ENCODE measurements at places on chromosomes 3 and 15. TPM values are rescaled to one million over a fixed set of nuclear protein-coding genes. Genes with fewer than 3 reads are reported as not detected.

The RPS17 gene
- 2,051 TPM for total RNA-seq

The AMT gene
- total RNA-seq: 1.5 TPM

The TXNRD3 gene
- total RNA-seq: 9.8 TPM

The TADA3 gene
- 65.0 TPM for total RNA-seq

The OR5K2 gene
- total RNA-seq: not detected

The MAGI1 gene
- total RNA-seq: 10.6 TPM

The FOXB1 gene
- not detected for total RNA-seq

The ADAMTSL3 gene
- 0.56 TPM for total RNA-seq

The P2RY12 gene
- total RNA-seq: 0.13 TPM

The NUDT16 gene
- 14.3 TPM for total RNA-seq

The SLC7A14 gene
- total RNA-seq: 0.19 TPM

The BLM gene
- 3.3 TPM for total RNA-seq

The NOX5 gene
- 0.13 TPM for total RNA-seq

The THRB gene
- 4.5 TPM for total RNA-seq

The TOPBP1 gene
- total RNA-seq: 21.8 TPM

The ATP13A5 gene
- not detected for total RNA-seq

The CRYGS gene
- 1.1 TPM for total RNA-seq

The RYR3 gene
- total RNA-seq: not detected

The RTP2 gene
- total RNA-seq: not detected

The TTC21A gene
- total RNA-seq: 3.0 TPM

The GOLGA6L26 gene
- total RNA-seq: not detected

The SPINK8 gene
- not detected for total RNA-seq

The GOLGA8S gene
- total RNA-seq: 0.06 TPM

The HACL1 gene
- 19.7 TPM for total RNA-seq

The CLRN1 gene
- total RNA-seq: not detected

The TNNC1 gene
- 2.7 TPM for total RNA-seq

The PTPN23 gene
- total RNA-seq: 15.6 TPM

Data from aortic smooth muscle cell (primary cell).